ENCODE measurements at places on chromosomes 13 and 19.
A peak's percentile ranks its signal among the peaks of the same experiment; 100 is the strongest.

- no peak for DNase-seq
Measured at GRCh38 chr13:33169273-33169980, 116.1 kb downstream of the STARD13 start.

DNA sequence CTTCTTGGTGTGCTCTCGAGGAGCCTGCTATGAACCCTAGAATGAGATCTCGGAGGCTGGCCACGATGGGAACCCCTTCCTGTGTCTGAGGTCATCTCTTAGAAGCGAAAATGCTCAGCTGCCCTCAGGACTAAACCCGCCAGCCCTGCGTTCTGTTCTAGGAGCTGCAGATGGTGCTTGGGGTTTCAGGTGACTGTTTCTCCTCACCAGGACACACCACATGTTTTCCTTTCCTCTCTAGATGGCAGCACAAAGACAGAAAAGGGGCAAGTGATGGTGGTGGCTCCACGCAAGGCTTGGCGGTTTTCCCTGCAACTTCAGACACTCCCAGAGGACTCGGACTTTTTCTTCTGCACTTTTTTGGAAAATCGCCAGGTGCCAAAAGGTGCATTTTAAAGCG lies 60.1 kb downstream of the RNASEH2B start:
- DNase-seq = no peak

GRCh38 chr19:19532806-19533701 lies 4.3 kb downstream of the YJEFN3 start:
- no peak for DNase-seq

- DNase-seq = no peak
Measured at GRCh38 chr13:76991432-76991795, 467 bp upstream of the CLN5 start.

DNA sequence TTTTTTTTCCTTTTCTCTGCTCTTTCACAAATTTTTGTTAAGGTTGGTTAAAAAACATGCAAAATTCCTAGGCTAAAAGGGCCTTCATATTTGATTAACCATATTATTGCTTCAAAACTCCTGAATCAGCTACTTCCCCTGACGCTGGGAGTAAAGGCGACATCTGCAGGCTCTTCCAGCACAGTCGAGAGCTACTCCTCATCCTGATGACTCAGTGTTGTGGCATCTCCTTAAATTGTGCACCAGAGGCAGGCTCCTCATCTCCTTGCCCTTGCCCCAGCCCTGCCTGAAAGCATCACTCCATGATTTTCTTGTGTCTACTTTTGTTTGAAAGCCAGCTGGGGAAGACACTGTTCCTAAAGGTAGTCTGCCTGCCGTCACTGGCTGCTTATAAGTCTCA lies 24.5 kb upstream of the SOX1 start:
- DNase-seq = no peak

DNA sequence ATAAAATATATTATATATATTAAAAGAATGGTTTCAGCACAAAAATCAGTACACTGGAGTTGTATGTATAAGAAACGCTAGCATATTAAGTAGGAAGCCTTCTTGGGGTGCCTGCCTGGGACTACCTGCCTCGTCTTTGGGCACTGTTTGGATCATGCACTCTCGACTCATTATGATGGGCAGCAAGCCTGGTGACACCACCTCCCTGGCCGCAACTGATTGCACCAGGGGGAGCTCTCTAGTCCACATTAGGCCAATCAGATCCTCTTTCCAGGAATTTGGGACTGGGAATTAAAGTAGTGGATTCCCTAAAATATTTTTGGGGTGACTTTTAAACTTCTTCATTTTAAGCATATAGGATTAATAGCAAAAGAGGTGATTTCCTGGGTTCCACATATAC lies 56.0 kb upstream of the RGCC start:
- no peak for DNase-seq

DNA sequence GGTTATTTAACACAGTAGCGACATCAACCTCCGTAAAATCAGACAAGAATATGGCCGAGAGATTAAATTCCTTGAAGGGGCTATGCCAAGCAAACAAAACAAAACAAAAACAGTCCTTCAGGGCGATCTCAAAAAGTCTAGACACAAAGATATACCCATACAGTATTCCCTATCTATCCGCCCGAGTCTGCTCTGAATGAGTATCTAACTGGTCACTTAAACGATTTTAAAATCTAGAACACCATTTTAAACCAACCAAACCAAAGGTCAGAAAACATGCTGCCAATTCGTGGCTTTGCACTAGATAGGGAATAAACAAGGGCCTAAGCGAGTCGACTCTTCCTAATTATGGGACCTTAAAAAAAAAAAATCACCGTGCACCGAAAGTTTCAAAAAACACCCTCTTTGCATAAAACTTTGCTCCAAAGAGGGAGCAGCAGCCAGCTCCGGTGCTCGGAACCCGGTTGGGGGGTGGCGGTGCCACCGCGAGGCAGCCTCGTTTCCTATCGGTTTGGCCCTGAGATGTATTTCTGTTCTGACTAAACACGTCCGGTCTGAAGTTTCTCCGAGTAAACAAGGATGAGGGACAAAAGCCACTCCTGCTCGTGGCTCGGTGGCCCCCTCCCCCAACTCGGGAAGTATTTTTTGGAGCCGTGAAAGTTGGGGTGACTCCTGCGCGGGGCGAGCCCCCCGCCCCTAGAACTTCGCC lies 1.8 kb downstream of the HMGB1 start:
- peak; percentile 18 for DNase-seq

- peak; percentile 19 for DNase-seq
Measured at GRCh38 chr13:80050252-80050651, 290.7 kb downstream of the SPRY2 start.

DNA sequence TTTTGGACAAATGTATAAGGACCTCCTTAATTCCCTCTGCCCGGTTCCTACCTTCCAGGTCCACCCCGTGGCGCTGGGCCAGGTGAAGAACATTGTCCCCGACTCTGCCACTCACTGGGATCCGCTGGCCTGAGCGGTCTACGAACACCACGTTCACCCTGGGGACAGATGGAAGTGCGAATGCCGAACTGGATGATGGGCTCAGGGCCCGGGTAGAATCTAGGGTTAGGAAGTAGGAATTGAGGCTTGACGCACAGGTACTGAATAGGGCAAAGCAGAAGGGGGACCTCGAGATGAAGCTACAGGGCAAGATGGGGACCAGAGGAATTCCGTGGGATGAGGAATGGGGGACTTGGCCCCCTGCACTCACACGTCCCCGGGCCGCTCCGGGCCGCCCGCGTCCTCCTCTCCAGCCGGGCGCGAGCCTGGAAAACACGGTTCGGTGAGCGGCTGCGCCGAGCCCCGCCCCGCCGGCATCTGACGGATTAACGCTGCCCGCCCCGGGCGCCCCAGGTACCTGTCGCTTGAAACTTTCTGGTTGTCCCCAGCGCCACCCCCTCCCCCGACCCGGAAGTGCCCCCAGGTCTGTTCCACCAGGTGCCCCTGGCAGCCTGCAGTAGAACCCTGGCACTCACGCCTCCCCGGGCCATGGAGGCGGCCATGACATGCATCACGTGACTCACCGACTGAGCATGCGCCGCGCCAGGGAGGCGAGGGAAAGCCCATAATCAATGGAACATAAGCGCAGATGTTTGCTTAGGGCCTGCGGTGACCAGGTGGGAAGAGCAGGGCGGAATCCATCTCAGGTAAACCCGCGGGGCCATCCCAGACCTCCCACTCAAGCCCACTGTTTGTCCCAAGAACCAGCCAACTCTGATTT lies at the start of gene FDX2:
Gene FDX2 (minus strand): TSS at position 681 of the 880 bp plus-strand sequence. CDS start 19 bp downstream, at position 662.
- peak; percentile 51 for DNase-seq

GRCh38 chr19:12202250-12202649 lies 39.4 kb downstream of the ZNF136 start:
- no peak for DNase-seq

GRCh38 chr13:22629374-22629773 lies 551.4 kb upstream of the SGCG start:
- no peak for DNase-seq

- no peak for DNase-seq
Measured at GRCh38 chr13:20570517-20570916, 3.6 kb downstream of the IFT88 start.

Measured in Kasumi-1 (cell line).